ENCODE measurements at places on chromosomes 2 and 18. TPM values are rescaled to one million over a fixed set of nuclear protein-coding genes. Genes with fewer than 3 reads are reported as not detected.

The POLE4 gene
- 66.7 TPM for total RNA-seq

The DNAJC5G gene
- not detected for total RNA-seq

The NAT8 gene
- total RNA-seq = not detected

The C1GALT1C1L gene
- 1.2 TPM for total RNA-seq

All from omental fat pad (tissue), 4 donors.